Stimulated activated CD4-positive, alpha-beta T cell treated with anti-CD3 and anti-CD28 coated beads, Interleukin-1b, Interleukin-23, amount 100 ng/mL, for 4 hours (primary cell): ENCODE measurements at places on chromosomes 3 and 15.

DNA sequence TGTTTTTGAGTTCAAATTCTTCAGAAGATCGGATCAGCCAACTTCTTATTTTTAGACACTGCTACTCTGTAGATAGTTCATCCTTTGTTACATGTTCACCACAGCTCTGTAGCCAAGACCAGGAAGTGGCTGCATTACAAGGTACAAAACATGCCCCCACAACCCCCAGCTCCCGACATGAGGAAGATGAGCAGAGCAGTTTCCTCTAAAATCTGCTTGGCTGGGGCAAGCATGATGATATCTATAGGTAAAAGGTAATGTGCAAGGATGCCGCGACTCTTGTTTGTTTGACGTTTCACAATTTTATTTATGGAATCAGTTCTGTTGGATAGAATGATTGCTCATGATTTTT lies 126.5 kb upstream of the GRM7 start:
- no peak for DNase-seq

DNA sequence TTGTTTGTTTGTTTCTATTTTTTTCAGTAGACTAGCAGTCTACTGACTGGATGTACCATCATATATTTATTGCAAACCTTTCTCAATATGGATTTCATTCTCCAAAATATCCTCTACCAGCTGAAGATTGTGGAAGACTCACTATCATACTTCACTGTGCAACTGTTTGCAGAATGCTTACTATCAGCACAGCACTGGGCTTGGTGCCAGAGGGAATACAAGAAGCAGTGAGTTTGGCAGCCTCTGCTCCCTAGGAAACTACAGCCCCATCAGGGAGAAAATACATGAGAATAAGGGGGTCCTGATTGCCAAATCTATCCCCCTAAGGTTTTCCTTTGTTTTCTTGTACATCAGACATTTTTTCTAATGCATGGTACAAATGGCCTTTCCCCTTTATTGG lies 27.5 kb downstream of the AQP9 start:
- no peak for DNase-seq

- peak; percentile 16 for DNase-seq
Observed at GRCh38 chr15:69976366-69976994, 121.2 kb downstream of the TLE3 start.

GRCh38 chr3:170909129-170909903 lies 879 bp upstream of the EIF5A2 start:
- no peak for DNase-seq

DNA sequence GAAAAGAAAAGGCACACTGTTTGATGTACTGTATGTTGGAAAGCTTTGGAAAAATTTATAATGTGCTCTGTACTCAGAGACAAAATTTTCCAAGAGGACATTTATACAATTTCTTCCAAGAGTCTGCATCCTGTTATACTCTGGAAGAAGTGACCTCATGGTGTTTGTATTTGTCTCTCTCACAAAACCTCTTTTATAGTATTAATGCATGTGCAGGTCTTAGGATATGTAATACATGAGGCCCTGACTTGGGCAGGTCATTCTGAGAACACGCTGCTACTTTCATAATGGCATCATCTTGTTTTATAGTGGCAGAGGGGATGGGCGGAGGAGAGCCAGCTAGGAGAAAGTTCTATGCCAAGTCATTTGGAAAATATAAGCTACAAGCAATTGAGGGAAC lies 72.0 kb upstream of the P3H2 start:
- no peak for DNase-seq

DNA sequence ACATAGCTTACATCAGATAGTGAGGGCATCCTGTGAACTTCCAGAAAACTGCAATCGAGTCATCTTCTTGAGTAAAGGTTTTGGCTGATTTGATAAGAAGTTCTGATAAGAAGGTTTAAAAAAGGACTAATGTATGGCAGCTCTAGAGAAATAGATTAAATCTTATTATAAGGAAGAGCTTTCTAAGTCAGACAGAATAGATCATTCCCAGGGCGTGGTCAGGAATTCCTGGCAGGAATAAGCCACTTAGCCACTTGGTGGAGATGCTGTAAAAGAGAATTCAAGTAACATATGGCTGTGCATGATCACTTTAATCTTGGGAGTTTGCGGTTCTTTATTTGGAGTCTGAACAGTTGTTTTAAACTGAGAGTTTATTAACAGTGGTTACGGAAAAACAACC lies 17.4 kb downstream of the PGBD4 start:
- DNase-seq: no peak

DNA sequence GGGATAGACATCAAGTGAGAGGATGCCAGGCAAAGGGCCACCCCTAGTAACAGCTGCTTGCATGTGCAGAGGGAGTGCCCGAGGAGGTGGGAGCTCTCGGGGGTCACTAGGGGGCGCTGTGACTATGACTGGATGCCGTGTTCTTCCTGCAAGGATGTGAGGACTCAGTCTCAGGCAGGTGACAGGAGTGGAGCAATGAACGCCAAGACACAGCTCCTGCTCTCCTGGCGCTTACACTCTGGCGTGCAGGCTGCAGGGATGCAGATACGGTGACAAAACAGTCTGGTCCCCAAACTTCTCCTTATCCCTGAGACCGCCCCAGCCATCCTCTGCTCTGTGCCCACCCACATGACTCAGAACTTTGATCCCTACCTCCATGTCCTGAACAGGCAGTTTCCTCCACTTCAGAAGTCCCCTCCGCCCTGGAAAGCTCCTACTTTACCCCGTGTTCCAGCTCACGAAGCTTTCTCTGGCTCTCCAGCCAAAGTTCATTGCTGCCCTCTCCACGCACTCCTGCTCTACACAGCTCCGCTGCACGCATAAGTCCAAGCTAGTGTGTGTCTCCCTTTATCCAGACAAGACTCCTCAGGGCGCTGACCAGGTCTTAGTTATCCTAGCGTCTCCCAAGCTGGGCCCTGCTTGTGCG lies 14.7 kb downstream of the RHOV start:
- peak; percentile 84 for DNase-seq

DNA sequence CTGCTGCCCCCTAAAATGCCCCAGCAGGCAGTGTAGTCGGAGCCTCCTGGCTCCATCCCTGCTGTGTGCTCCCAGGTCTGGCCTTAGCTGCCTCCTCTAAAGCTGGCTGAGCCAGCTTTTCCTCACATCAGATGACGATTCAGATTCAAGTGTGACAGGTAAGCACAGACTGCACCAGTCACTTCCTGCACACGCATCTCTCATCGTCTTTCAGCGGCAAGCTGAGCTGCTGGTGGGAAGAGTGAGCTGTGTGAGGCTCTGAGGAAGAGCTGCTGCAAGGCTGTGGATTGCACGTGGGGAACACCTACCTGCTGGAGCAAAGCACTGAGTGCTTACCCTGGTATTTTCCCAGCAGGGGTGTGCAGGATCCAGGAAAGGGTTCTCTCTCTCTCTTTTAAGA lies 88.4 kb upstream of the RPL32 start:
- no peak for DNase-seq

DNA sequence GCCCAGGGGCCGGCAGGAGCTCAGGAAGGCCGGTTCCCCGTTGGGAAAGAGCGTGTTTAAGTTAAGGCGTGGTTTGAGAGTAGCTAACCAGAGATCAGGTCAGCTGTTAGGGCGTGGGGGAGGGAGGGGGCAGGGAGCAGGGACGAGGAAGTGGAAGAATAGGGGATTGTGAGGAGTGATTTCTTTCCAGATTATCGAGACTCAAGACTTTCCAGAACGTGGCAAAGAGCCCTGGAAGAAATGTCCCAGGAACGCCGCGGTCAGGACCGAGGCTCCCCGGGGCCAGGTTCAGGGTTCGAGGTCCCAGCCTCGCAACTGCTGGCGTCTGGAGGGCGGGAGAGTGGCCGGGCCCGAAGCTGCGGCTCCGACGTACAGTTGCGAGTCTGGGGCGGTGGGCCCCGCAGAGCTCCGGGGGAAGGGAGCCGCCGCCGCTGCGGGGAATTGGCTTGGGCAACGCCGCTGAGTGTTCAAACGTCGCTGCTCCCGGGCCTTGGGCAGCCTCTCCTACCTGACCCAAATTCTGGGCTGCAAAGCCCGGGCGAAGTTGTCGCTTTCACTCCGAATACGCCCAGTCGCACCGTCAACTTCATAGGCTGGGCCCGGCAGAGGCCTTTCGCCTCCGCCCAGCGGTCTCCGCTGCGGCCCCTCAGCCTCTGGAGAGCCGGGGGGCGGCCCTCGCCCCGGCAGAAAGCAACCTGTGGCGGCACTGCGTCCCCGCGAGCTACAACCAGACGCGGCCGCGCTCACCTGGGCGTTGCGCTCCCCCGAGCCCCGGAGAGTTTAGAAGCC lies 9.5 kb downstream of the ISL2 start:
- no peak for DNase-seq

GRCh38 chr15:42152196-42152920 lies 4.1 kb downstream of the PLA2G4F start:
- no peak for DNase-seq

DNA sequence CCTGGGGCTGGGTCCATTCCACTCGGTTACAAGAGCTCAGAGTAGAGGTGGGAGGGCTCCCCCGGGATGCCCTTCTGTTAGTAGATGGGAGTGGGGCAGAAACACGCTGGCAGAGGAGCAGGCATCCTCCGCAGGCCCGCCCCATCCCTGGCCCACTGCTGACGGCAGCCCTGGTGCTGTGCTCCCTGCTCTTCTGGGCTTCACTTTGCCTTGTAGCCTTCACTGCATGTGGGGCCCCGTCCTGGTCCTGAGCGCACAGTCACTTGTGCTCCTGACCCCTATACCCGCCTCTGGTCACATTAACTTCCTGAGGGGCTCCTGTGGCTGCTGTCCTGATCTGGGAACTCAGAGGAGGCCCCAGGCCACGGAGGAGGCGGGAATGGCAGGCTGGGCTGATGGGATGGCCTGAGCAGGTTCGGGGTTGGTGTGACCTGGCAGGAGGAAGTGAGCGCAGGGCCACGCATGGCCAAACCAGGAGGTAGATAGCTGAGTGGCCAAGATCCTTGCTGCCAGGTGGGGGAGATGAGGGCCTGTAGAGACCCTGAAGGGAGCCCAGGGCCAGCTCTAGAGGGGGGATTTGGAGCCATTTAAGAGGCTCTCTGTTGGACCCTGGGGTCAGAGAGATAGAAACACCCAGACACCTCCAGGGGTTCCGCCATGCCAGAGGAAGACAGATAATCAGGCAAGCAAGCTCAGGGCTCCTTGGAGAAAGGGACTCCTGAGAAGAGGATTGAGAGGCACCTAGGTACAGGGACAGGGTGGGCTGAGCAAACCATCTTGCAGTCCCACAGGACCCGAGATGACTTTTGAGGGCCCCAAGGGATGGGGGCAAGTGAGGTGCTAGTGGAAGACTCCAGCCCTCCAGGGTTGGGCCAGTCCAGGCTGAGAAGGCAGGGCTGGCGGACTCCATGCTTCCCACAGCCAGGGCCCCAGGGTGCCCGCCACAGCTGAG lies 92.2 kb upstream of the PRR23E start:
- DNase-seq: no peak

DNA sequence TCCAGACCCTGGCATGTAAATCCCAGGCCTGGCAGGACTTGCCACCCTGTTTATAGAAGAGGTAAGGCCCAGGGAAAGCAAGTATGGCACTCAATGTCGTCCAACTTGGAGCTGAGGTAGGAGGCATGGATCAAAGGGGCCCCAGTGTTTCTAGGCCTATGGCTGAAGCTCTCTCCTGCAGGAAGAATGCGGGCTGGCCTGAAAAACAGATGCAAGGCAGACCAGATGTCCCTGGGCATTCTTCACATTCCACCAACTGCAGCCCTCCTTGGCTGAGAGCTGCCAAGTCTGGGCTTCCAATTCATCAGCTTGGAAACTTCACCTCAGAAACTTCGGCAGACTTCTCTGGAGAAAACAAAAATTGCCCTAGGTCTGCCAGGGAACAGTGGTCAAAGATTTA lies 22.2 kb downstream of the MESD start:
- no peak for DNase-seq

- DNase-seq: no peak
Observed at GRCh38 chr3:63870615-63871005, 6.9 kb downstream of the ATXN7 start.

DNA sequence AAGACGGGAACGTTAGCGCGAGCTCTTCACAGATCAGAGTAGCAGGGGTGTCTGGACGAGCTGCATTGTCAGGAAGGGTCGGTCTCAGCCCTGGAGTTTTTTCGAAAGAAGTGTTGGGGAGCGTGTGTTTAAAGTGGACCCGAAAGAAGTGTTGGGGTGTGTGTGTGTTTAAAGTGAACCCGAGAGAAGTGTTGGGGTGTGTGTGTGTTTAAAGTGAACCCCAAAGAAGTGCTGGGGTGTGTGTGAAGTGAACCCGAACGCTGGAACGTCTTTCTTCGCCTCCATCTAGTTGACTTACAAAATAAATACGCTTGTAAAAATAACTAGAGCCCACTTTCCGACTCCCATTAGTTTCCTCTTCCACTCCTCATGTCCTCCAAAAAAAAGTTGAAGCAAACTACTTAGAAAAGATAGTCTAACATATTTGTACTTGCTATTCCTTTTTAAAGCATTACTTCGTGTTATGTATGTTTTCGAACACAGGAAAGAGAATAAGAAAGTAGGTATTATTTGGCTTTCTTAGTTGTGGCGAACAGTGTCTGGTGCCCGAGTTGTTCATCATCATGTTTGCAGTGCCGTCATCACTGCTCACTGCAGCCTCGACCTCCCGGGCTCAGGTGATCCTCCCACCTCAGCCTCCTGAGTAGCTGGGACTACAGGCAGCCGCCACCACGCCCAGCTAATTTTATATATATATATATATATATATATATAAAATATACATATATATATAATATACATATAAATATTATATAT lies 1.0 kb downstream of the LRCH3 start:
- no peak for DNase-seq

- DNase-seq: no peak
Observed at GRCh38 chr3:78494851-78495250, 1272.9 kb downstream of the ROBO1 start.

- DNase-seq: no peak
Observed at GRCh38 chr3:32888739-32889138, 62.7 kb upstream of the CCR4 start.

GRCh38 chr3:151644020-151644620 lies 89.6 kb upstream of the AADACL2 start:
- no peak for DNase-seq

GRCh38 chr15:35721751-35722150 lies 175.8 kb upstream of the DPH6 start:
- no peak for DNase-seq

- DNase-seq: no peak
Observed at GRCh38 chr3:172569128-172570008, 46.1 kb upstream of the TNFSF10 start.

- no peak for DNase-seq
Observed at GRCh38 chr3:129344540-129345220, 66.0 kb downstream of the HMCES start.

DNA sequence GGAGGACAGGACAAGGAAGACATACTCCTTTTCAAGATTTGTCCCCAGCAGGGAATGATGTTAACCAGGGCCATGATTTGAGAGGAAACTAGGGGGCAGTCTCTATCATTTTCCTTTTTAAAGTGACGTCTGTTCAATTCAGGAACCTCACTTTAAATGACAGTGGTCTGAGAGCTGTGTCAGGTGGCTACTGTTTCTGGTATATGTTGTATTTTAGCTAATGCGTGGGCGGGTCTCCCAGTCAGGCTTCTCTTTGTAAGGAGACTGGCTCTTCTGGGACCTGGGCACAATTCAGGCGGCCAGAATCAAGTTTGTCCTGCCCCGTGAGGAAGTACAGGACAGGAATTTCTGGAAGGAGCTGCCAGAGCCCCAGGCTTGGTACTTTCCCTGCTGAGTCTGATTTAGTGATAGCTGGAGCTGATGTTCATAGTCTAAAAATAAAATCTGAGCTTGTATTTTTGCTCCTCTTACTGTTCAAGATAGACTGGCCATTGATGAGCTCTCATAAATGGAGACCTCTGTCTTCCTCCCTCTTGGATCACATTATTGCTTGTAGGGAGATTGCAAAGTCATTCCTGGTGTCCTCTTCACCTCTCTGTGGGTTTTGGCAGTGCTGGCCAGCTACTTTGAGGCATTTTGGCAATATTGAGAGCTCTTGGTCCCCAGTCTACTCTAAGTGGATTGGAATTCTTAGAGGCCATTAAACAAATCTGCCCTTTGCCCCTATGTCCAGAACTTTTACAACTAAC lies 25.6 kb downstream of the SQOR start:
- DNase-seq: no peak
